Pons (tissue), 1 donor: ENCODE measurements at places on chromosomes 11 and 22.

GRCh38 chr22:21921184-21921721 is 31.4 kb downstream of the PPM1F start:
- no peak for DNase-seq

DNA sequence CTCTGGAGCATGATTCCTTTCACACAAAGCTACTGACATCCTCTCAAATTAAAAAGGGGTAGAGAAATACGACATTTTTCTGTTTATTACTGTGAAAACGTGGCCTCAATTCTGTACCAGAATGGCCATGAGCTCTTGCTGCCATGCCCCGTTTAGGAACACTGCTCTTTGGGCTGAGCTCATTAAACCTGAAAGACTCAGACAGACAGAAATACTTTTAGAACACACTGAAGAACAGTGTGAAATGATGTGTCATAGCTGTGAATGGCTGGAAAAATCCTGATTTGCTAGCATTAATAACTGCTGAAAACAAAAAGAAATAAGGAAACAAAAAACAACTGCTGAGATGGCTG is 32.2 kb upstream of the TMEM135 start:
- no peak for DNase-seq

- DNase-seq, result no peak
Observed at GRCh38 chr11:12003336-12003735, 5.1 kb downstream of the DKK3 start.

DNA sequence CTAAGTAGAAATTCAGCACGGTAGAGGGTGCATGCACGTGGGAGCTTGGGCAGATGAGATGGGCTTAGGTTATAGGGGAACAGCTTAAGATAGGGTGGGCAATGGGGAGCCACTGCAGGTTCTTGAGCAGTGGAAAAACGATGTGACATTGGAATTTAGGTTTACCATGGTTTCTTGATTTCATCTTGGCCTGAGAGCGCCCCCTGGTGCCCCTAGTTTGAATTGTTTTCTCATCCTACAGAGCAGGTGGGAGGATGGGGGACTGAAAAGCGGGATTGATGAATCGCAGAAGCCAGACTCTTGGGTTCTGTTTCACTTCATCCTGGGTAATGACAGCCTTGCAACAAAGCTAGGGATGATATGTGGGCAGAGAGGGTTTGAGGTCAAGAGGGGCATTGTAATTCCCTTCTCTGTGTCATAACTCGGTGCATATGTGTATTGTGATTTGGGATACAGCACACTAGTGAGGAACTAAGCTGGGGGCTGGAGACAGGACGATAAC is 6.7 kb upstream of the MCAM start:
- peak; percentile 70 for DNase-seq

DNA sequence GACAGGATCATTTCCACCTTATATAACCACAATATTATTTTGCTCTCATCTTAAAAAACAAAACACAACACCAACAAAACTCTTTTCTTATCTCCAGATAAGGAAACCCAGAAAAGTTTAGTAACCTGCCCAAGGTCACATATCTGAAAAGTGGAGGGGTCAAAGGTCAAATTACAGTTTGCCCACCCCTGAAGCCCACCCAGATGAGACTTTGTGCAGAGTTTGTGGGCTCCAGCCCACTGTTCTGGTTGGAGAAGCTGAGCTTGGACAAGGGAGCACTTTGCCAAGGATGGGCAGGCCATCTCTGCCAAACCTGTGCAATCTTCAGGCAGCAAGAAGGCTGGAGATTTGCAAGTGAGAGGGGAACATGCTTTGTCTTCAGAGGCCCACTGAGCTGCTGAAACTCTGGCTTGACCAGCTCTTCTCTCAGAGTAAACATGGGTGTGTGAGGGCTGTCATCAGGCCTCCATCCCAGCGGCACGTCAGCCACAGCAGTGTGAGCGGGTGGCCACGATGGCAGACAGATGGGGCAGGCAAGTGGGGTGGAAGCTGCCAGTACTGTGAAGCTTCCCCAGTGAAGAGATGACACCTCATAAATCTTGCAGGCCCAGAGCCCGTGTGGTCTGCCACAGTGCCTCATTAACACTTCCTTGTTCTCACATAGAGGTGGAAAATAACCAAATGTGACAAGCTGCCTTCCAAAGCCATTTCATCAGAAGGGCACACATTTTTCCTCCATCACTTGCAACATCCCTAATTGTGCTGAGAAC is 111.8 kb downstream of the CCDC81 start:
- DNase-seq, result peak; percentile 20

- DNase-seq, result no peak
Observed at GRCh38 chr11:103946793-103947545, 89.5 kb upstream of the DDI1 start.

- DNase-seq, result no peak
Observed at GRCh38 chr11:74050465-74050864, 41.6 kb upstream of the UCP3 start.

- no peak for DNase-seq
Observed at GRCh38 chr11:100709233-100709957, 22.3 kb downstream of the ARHGAP42 start.

GRCh38 chr11:117959438-117960149 is 26.6 kb upstream of the IL10RA start:
- DNase-seq, result no peak

DNA sequence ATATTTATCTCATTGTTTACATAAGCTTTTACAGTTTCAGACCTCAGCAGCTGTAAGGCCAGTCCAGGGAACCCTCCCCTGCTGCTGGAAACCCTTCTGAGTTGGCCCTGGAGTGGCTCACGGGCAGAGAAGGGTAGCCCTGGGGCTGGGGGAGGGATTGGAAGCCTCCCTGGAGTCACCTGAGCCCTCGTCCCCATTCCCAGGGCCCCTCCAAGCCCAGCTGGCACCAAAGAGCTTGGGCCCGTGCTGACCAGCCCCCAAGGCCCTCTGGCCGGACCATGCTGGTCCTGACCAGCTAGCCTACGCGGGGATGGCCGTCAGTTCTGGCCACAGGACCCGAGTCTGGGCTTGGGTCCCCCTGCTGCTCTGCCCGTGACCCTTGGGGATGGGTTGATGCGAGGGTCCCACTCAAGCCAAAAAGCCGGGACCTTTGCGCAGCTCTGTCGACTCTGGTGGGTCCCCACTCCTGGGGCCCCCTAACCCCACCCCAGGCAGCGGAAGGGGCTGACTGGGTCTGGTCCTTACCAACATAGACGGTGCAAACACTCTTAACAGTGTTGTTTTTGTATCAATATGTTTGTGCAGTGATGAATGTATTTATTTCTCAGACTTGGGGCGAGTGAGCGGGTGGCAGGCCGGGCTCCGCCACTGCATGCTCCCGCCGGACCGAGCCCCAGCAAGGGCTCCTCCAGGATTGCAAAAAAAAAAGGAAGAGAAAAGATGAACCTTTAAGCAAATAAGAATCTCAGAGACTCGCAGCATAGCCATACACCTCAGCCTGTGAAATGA is 17.5 kb upstream of the TMEM191C start:
- no peak for DNase-seq

- DNase-seq, result no peak
Observed at GRCh38 chr11:14446701-14447169, 52.9 kb downstream of the COPB1 start.

DNA sequence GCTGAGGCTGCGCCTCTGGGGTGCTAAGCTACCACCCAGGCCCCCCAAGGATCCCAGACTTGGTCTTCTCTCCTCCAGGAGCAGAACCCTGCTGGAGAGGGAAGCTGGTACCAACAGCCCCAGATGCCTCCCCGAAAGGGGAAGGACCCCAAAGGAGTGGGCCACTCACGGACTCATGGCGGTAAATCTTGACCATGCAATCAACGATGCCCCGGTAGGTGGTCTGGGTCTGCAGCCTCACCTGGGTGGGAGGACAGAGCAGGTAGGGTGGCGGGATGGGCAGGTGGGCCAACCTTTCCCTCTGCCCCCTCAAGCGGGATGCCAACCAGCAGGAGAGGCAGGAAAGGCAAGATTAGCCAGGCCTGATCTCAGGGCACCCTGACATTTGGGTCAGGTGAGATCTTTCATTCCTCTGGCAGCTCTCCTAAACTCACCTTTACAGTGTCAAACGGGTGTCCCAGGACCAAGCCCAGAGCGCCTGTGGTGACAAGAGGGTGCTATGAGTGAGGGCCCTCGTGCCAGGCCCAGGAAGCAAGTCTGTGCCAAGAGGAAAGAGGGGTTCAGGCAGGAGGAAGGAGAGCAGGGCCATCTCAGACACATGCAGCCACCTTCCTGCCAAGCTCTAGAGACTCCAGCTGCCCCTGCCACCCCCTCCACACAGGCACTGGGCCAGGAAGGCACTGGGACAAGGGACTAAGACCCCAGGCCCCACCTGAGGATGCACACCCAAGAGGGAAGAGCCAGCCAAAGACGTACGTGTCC is 2.6 kb downstream of the SLC25A45 start:
- no peak for DNase-seq

DNA sequence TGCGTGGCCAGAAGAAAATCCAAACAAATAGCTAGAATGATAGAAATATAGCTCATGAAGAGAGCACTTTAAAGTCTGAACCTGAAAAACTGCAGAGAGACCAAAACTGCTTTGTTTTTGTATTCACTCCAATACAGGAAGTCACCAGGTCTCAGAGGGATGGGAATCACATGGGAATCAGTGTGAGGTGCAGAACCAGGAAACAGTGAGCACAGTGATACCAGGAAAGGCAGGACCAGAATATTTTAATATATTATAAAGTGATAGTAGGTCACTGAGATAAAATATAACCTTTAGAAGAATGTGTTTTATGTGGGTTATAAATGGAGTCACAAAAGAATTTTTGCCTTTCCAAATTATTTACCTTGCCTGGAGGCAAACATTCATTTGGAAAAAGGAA is 277.3 kb downstream of the CASP12 start:
- no peak for DNase-seq

DNA sequence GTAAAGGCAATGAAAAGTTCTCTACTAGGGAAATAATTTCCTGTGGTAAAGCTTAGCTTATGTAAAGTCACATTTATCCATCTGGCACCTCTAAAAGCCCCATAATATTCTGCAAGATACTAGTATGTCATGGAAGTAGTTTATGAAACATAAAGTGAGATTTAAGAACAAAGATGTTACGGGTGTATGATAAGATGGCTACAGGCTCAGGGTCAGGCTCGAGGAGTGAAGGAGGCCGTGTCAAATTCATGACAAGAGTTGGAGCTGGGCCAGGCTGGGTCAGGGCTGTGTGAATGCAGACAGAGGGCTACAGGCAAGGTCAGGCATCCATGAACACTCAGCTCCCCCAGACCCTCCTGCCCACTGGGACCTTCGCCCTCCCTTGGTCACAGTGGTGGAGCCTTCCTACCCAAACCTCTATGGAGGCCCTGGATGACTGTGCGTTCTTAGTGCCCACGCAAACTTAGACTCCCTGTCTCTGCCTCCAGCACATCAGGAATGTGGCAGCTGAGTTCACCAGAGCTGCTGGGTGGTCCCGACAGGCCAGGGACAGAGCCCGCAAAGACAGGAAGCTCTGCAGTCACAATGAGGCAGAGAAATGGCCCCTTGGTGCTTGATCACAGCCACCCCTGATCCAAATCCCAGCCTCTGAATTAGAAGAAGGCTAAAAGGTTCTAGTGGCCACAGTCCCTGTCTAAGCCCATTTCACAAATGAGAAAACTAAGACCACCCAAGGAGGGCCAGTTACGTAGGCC is 14.8 kb downstream of the IGLL5 start:
- DNase-seq, result no peak

DNA sequence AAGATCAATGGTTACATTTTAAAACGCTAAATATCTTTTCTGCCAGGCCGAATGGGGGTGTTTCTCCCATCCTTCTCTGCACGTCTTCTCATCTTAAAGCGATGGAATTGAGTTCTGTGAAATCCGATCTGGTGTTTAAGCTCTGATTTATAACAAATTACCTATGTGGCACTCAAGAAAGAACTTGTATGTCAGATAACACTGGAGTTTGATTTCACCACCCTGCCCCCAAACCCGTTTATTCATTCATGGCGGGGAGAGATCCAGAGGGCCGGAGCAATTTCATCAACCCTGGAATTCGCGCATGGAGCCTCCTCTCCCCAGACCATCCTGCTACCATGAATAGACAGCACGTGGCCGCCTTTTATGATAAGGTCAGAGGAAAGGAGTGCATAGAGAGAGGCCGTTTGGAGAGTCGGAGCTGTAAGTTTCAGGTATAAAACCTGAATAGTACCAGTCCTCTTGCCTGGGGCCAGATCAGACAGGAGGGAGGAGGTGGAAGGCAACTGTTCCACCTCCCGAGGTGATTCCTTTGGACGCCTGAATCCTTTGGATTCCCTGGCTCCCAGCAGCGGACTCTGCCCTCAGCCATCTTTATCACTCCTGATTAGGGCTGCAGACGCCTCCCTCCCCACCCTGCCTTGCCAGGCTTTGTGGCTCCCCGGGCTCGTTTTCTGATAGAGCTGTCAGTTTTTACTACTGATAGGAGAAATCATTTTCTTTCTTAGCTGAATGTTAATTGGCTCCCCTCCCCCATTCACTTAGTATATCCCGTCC is 27.3 kb upstream of the NFAM1 start:
- DNase-seq, result no peak

DNA sequence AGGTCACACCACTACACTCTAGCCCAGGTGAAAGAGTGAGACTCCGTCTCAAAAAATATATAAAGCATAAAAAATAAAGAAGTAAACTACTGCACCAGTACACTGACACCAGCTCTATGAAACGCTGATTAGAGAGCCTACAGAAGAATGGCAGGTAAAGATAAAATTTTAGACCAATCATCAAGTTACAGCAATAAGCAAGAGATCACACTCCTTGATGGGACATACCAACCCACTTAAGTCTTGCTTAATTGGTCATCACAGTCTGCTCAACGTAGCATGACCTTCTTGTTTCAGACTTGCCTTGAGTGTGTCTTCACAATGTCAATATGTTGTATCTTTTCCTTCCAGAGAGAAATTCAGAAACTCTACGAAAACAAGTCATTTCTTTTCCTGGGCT is 12.5 kb downstream of the SRPRA start:
- no peak for DNase-seq

DNA sequence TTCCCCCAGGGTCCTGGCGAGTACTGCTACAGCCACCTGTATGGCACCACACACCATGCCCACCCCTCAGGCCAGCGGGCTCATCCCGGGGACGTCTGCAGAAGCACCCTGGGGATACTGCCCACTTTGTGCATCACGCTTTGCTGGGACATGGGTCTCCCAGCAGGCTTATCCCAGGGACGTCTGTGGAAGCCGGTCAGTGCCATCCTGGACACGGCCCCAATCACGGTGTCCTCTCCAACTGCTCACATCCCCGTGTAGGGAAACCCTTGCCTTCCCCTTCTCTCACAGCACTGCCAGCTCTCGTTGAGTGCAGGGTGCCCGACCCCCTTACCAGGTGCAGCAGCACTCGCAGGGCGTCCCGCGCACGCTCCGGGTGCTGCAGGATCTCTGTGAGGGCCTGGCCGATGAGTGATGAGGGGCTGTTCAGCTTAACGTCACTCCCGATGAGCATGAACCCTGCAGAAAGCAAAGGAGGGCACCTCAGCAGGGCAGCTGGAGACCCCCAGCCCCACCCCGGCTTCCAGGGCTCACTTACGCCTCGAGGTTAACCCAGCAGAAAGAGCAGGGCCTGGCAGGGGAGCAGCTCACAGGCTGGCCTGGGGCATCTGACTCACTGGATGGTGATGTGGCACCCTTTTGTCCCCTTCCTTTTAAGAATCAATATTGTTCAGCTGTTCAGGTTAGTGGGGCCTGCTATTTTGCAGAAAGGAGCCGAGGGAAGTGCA is 76.9 kb upstream of the PITPNB start:
- DNase-seq, result no peak
